ENCODE measurements at places on chromosomes 12 and 14.

DNA sequence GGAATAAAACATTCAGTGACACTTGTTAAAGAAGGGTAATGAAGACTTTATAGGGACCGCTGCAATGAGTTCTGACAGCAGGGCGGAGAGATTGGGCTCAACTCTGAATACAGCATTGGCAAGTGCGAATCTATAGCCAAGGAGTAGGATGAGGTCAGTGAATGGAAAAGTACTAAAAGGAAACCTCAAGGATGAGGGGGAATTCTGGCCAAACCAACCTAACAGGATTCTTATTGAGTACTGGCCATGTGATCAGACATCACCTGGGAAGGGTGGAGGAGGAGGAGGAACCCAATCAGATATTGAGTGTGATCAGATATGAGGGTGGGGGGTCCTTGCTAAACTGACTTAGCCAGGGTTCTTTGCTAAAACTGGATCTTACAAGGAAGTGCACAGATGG is 31.0 kb downstream of the DRAM1 start:
- no peak for DNase-seq

GRCh38 chr14:32009976-32010581 is 67.0 kb upstream of the ARHGAP5 start:
- DNase-seq: no peak

DNA sequence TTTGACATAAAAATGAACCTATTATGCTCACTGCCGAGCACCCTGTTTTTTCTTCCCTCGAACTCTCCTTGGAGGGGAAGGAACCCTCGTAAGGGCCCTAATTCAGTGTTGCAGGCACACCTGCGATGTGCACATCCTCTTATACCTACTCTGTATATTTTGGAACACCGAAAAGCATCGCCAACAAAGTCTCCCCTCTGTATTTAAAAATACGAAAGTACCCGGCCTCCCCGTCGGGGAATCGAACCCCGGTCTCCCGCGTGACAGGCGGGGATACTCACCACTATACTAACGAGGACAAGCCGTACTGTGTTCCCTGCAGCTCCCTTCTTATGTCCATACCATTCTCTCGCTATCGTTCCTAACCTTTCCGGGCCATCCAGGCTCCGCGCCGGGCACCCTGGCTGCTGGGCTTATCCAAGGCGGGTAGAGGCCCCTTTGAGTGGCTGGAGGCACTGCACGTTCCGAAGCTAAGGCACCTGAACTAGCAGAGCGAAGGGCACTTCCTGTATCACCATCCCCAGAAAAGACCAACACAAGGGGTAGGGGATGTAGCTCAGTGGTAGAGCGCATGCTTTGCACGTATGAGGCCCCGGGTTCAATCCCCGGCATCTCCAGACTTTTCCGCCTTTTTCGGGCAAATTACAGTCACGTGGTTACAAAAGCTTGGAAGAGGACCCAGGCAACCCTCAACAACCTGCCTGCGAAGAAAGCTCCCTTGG is 25.1 kb upstream of the UBC start:
- no peak for DNase-seq

DNA sequence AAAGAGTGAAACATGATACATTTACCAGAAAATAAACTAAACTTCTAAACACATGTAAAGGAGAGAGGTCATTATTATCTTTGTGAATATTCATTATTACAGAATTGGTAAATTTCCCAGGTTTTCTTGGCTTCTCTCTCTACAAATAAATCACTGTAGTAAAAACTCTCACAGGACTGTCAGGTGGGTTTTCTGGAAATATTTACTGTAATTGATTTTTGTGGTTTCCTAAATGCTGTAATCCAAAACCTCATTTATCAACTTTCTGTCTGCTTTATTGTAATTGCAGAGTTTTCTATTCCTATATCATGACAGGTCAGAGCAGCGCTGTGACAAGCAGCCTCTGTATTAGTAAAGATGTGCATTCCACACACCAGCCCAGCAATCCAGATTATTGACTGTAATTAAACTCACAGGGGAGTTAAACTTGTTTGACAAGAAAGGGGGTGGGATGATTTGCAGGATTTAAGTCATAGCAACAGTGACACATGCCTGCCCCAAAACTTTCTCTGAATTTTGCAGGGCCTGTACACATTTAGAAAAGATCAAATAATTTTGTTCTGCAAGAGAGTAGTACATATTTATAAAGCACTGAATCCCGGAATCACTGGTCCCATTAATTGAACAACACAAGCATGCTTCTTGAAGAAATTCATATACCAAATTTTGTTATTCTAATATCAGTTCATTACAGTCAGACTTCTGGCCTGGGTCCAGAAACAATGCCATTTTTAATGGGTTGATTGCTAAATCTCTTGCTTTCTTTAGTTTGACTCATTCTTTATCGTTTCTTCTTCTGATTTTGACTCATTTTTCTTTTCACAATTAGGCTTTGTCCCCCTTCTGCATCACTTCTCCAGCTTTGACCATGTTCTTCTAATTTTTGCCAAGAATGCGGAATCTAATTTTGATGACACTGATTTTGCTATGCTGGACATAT is 42.2 kb downstream of the PTPRO start:
- DNase-seq: no peak

DNA sequence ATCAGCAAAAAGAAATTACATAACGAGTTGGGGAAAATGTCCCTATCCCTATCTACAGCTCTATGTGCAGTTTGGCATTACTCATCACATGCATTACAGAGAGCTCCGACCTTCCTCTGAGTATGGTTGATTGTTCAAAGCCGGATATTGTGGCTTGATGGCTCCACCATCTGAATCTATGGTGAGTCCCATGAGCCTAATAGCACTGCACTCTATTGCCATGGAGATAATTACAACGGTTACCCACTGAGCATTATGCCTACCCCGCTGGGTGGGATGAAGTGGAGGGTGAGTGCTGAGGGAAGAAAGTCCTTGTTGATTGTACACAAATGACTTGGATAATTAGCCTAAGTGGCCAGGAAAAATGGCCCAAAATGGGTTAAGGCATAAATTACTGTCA is 800.5 kb downstream of the NRXN3 start:
- DNase-seq: no peak

- no peak for DNase-seq
Measured at GRCh38 chr14:60344751-60345150, 95.7 kb downstream of the PPM1A start.

DNA sequence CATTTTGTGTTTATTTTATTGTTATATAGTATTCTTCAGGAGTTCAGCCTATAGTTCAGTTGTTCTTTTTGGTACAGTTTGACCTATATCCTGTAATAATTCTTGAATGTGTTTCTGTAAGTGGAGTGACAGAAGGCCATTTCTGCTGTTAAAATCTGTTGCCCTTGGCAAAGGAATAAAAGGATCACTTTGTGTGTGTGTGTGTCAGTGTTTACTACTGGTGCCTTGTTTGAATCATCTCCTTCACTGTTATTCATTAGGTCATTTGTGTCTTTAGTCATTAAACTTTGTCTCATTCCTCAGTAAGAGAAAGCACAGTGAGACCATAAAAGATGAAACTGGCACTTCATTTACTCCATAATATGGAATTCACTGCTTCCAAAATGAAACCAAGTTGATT is 130.7 kb downstream of the TMTC2 start:
- no peak for DNase-seq

DNA sequence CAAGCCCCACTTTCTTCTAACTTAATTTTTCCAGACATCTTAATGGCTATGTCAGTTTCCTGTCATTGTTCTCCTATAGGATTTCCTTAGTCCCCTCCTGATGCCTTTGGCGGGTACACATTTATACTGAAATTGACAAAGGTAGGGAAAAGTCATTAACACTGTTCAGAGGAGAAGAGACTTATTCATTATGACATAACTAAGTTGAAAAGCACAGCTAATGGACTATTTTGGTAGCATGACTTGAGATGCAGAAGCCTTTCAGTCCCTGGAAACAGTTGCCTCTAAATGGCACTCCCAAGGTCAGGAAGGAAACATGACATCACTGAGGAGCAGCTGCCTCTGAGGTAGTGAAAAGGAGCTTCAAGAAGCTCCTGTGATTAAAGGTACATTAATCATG is 317.5 kb upstream of the KITLG start:
- no peak for DNase-seq

DNA sequence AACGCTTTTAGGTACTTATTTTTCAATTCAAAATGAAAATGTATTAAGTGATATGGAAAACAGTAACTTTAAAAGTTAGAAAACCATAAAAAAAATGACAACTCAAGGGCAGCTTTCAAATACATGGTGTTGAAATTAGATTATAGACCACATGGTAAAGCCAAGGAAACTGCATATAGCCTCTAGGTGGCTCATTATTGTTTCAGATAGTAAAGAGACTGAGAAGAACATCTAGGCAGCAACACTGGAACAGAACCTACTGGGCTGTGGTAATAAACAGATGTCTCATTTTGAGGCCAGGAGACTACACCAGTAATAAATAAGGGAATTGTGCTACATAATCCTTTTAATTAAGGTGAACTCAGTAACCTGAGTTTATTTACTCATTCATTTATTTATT is 13.0 kb downstream of the FBXO33 start:
- DNase-seq: no peak

DNA sequence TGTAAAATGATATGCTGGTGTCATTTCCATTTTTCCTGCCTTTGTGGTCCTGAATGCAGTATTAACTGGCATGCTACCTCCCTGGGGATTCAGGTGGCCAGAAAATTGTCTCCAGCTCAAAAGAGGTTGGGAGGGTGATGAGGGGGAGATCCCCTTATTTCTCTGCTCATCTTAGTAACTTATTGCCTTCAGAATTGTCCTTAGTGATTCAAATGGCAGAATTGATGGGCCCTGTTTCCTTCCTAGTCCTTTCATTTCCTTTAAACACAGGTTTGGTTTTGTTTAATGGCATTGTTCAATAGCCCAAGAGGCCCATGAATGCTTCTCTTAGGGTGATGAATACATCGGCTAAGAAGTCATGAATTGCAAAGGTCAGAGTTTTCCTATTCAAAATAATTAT is 207.0 kb downstream of the SLC41A2 start:
- DNase-seq: no peak

- no peak for DNase-seq
Measured at GRCh38 chr12:101229841-101230241, 19.8 kb upstream of the SLC5A8 start.

- DNase-seq: no peak
Measured at GRCh38 chr12:66903782-66904396, 225.0 kb upstream of the GRIP1 start.

- no peak for DNase-seq
Measured at GRCh38 chr14:103898204-103898603, 30.1 kb upstream of the TDRD9 start.

- DNase-seq: no peak
Measured at GRCh38 chr12:58301038-58301729, 359.8 kb downstream of the ATP23 start.

DNA sequence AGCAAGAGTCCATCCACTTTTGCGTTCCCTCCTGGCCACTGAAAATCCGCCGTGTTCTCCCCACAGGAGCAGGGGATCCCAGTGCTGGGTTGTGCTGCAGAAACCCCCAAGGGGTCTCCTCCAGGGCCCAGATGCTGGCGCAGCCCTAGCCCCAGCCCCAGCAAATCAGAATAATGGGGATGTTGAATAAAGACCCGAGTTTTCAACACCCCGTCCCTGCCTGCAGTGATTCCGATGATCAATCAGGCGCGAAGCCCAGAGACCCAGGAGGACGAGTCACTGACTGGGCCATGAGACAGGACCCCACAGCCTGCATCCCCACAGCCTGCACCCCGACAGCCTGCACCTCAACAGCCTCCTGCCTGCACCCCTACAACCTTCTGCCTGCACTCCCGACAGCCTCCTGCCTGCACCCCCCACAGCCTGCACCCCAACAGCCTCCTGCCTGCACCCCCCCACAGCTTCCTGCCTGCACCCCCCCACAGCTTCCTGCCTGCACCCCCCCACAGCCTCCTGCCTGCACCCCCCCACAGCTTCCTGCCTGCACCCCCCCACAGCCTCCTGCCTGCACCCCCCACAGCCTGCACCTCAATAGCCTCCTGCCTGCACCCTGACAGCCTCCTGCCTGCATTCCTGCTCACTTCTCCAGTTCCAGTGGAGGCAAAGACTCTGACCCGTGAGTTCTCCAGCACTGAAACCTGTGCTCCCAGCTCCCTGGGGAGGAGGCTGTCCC is 37.2 kb downstream of the TNFAIP2 start:
- no peak for DNase-seq

DNA sequence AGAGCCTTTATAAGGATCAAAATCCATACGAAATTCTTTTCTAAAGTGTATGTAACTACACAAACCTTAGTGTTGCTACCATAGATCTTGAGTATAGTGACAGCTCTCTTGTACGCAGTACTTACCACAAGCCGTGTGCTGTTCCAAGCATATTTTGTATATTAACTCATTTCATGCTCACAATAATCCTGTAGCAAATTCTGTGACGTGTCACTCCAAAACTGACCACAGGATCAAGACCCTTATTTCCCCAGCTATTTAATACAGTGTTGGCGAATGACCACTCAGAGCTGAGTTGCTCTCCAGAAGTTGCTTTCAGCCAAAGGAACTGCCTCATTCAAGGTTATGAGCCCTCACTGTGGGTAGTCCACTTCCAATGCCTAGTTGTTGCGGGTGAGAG is 169.8 kb downstream of the BTG1 start:
- no peak for DNase-seq

DNA sequence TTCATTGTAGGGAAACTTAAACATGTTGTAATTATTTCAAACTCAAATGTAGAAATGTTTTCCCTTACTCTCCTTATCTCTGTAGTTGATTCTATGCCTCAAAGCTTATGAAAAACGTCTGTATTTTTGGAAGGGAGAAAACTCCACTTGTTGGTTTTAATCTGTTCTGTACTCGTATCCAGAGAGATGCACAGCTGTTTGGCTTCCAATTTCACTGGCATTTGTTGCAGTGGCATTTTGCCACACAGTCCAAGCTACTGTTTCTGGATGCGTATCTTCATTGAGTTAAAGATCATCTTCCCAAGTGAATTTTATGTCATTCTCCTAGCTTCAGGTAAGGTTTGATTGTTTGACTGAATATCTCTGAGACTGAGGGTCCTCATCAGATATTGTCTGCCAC is 481.4 kb downstream of the TRHDE start:
- DNase-seq: no peak

GRCh38 chr14:31286456-31287293 is 79.1 kb upstream of the HECTD1 start:
- no peak for DNase-seq

- DNase-seq: no peak
Measured at GRCh38 chr14:76011930-76012329, 26.4 kb downstream of the IFT43 start.

GRCh38 chr12:32765906-32766305 is 10.2 kb upstream of the YARS2 start:
- DNase-seq: no peak

- DNase-seq: no peak
Measured at GRCh38 chr12:76545486-76545885, 14.1 kb downstream of the OSBPL8 start.
